HCT116 (cell line): ENCODE measurements at places on chromosomes 11 and 22. TPM values are rescaled to one million over a fixed set of nuclear protein-coding genes. Genes with fewer than 3 reads are reported as not detected.

PGA5 gene
- not detected for total RNA-seq

DNA sequence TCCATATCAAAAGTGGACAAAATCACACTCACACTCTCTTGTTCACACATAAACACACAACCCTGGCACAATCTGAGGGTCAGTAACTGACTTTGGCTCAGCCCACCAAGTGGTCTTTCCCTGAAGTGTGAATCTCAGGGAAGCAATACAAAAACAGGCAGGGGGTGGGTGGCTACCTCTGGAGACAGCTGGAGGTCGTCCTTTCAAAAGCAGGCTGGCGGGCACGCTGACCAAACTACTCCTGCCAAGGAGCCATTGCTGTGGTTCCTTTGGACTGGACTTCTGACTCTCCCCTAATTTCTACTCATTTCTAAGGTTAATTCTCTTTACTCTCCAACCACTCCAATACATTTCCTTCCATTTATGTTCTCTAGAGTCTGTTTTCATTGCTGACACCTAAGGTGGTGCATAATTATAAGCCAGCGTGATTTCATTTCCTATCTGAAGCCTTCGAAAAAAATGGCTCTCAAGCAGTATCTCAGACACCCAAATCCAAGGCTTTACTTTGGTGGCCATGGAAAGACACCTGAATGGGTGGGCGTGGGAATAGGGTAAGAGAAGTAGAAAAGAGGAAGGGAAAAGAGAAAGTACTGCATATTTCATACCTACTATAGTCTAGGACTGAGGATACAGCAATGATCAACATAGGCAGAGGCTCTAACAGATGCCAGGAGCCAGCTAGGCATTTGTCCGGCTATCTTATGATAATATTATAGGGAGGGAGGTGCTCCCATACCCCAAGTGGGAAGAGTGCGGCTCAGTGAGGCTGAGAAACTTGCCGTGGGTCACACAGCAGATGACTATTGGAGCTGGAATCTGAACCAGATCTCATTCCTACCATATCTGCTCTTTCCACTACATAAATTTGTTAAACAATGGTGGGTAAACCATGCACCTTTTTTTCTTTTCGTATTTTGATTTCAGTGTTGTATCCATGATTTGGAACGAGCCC is 22.0 kb downstream of the FZD4 start:
- H3K27ac ChIP-seq = no peak overlapping the region
- no peak overlapping the region for H3K4me3 ChIP-seq
- no peak for DNase-seq
- H3K27me3 ChIP-seq = no peaks in the 10 kb centered on the region
- no peaks in the 10 kb centered on the region for H3K4me1 ChIP-seq

DNA sequence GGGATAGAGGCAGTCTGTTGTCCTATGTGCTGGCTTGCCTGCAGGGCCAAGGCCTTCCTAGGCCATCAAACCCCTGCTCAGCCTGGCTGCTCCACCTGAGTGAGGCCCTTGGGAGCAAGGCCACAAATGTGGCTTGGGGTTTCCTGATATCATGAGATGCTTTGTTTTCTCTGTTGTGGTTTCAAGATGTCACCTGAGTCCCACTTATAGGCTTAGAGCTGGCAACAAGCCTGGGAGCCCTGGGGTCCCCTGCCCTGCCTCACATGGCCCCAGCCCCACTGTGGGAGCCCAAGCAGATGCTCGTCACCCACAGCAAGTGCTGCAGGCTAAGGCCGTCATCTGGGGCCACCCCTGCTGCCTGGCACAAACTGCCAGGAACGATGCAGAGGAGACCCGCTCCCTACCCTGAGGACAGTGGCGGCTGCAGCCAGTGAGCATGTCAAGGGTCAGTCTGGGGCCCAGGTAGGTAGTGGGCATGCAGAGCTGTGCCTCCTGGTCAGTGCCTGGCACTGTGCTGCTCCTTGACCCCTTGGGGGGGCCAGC is 75.4 kb upstream of the KCNQ1OT1 start:
- no peak overlapping the region for H3K27ac ChIP-seq
- DNase-seq = no peak
- no peaks in the 10 kb centered on the region for H3K27me3 ChIP-seq
- peaks cover 40% of the 10 kb centered on the region for H3K4me1 ChIP-seq
- no peaks in the 10 kb centered on the region for H3K36me3 ChIP-seq

OR51S1 gene
- total RNA-seq = not detected

DNA sequence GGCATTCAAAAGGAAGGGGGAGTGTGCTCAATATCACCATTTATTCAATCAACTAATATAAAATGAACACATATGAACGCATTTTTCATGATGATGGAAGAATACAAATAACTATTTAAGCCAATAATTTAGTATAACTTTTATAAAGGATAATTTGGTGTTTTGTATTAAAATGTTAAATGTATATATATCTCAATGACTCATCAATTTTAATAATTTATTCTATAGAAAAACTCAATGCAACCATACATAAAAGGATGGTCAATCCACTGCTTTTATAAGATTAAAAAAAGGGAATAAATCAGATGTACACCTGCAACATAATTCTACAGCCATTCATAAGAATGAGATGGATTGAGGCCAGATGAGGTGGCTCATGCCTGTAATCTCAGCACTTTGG is 50.6 kb downstream of the PICALM start:
- no peaks in the 10 kb centered on the region for H3K4me1 ChIP-seq
- no peak overlapping the region for H3K27ac ChIP-seq
- H3K4me3 ChIP-seq = no peak overlapping the region
- DNase-seq = no peak
- H3K36me3 ChIP-seq = no peaks in the 10 kb centered on the region; the same call in 1 of the 2 replicates
- H3K27me3 ChIP-seq = no peaks in the 10 kb centered on the region

DNA sequence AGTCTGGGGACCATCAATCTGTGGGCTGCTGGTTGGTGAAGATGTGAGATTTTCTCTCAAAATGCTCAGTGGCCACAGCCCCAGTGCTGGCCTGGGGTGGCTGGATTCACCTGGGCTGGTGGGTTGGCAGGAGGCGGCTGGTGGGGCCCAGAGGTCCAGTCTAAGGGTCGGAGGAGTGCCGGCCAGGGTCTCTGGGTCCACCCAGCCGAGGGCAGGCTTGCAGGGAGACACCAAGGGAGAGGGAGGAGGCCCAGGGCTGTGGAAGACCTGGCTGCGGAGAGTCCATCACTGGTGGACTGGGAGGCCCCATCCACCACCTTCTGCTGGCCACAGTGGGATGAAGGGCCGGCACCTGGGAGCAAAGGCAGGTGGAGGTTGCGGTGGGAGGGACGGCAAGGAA is 582 bp upstream of the SHANK3 start:
- no peaks in the 10 kb centered on the region for H3K36me3 ChIP-seq
- H3K27me3 ChIP-seq = no peaks in the 10 kb centered on the region
- no peak for DNase-seq
- H3K4me3 ChIP-seq = no peak overlapping the region

PTPN5 gene
- not detected for total RNA-seq

GRCh38 chr22:33812360-33812977 is 107.8 kb downstream of the LARGE1 start:
- DNase-seq = no peak
- H3K27ac ChIP-seq = no peak overlapping the region
- H3K27me3 ChIP-seq = no peaks in the 10 kb centered on the region
- H3K36me3 ChIP-seq = no peaks in the 10 kb centered on the region
- H3K4me3 ChIP-seq = no peak overlapping the region

PRG3 gene
- not detected for total RNA-seq
